ENCODE measurements at places on chromosomes 12 and 14.
A peak's percentile ranks its signal among the peaks of the same experiment; 100 is the strongest.

GRCh38 chr14:67426983-67427606 lies 15.1 kb upstream of the PLEK2 start:
- peak; percentile 66 for DNase-seq

GRCh38 chr12:48424644-48425043 lies 47.7 kb upstream of the ANP32D start:
- DNase-seq = no peak

- no peak for DNase-seq
These were observed 195.9 kb upstream of the FBXO33 start for GRCh38 chr14:39628087-39628486.

DNA sequence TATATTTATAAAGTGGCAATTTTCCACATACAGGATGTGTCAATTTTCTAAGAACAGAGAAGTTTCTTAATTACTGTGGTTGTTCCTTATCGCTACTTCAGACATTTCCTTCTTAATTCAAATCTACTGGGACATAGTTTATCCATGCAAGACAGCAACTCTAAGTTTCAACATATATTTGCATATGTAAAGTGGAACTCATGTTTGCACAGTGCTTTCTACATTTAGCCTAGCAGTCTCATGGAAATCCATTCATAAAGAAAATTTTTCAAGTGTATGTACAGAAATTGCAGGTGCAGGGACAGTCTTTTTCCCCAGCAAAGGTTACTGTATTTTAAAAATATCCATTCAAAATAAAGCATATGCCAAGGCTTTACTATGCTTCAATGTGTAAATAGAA lies 956.7 kb upstream of the SEL1L start:
- no peak for DNase-seq

- no peak for DNase-seq
These were observed 57.6 kb upstream of the ATP2B1 start for GRCh38 chr12:89765959-89766824.

GRCh38 chr14:90050271-90050670 lies 11.5 kb upstream of the KCNK13 start:
- DNase-seq = no peak

GRCh38 chr14:79040790-79041189 lies 870.6 kb downstream of the NRXN3 start:
- DNase-seq = no peak

- no peak for DNase-seq
These were observed 64.8 kb downstream of the CACNA1C start for GRCh38 chr12:2117541-2117940.

DNA sequence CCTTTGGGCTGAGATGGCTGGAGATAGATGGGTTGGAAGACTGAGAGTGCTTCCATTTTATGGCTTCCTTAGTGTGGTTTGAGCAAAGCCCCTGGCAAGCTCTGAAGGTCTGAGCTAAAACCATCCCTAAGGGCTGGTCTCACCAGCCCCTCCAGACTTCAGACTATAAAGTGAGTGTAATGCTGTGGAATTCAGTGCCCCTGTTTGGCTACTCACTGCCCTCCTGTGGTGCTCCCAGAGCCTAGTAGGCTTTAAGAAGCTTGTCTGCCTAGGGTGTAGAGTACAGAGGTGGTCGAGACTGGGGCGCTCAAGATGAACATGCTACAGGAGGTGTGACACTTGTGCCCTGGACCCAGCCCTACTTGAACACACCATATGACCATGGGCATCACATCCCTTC lies 246.7 kb upstream of the FKBP4 start:
- no peak for DNase-seq

DNA sequence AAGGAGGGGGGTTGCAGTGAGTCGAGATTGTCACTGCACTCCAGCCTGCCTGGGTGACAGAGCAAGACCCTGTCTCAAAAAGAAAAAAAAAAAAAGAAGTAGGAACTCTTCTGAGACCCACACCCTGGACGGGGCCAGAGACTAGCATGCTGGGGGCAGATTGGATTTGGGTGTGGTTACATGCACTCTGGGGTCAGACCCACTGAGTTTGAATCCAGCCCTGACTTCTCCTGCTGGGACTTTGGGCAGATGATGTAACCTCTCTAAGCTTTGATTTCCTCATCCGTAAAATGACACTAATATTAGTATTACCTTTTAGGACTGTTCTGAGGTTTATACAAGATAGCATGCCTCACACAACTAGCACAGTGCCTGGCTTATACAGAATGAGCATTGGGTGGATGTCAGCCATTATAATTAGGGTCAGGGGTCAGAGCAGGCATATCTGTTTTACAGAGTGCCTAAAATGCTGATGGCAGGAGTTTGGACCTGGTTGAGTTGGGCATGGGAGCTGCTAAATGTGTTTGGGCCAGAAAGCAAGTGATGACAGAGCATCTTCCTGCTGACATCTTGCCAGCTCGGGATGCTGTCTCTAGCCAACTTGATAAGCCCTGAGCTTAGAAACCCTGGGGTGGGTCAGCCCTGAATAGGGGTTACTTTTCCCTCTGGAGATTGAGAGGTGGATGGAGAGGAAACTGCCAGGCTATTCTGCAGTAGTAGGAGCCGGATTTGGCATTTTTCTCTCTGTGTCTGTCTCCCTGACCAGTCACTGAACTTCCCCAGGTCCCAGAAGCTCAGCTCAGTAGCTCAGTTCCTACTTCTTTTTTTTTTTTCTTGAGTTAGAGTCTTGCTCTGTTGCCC lies 15.5 kb downstream of the TPCN1 start:
- no peak for DNase-seq

GRCh38 chr14:93033983-93034670 lies 81.6 kb downstream of the ITPK1 start:
- DNase-seq = no peak

- DNase-seq = no peak
These were observed 9.1 kb upstream of the MGAT4C start for GRCh38 chr12:86265329-86265695.

DNA sequence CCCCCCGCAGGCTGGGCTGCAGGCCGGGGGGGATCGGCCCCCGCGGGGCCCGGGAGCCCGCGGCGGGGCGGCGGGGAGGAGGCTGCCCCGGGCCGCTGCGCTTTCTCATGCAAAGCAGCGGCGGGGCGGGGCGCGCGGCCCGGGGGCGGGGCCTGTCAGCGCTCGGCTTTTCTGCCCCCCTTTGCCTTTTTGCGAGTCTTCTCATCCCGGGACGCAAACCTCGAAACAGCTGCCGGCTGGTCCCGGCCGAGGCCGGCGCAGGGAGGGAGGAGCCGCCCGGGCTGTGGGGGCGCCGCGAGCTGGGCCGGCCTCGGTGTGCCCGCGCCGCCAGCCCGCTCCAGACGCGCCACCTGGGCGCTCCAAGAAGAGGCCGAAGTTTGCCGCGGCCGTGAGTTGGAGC lies at the start of gene FZD10:
Gene FZD10 (plus strand): TSS at position 198 of the 400 bp plus-strand sequence. CDS start 479 bp downstream, outside the sequence.
- DNase-seq = no peak

- peak; percentile 25 for DNase-seq
These were observed 184.7 kb upstream of the DCN start for GRCh38 chr12:91367234-91367849.

DNA sequence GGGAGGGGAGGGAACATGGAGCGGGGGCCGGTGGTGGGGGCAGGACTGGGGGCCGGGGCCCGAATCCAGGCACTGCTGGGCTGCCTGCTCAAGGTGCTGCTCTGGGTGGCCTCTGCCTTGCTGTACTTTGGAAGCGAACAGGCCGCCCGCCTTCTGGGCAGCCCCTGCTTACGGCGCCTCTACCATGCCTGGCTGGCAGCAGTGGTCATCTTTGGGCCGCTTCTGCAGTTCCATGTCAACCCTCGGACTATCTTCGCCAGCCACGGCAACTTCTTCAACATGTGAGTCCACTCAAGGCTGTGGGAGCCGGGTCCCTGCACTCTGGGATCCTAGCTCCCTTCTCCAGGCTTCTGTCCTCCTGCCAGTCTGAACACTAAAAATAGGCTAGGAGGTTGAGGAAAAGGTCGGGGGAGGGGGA lies 1.1 kb downstream of the FITM1 start:
- DNase-seq = no peak

DNA sequence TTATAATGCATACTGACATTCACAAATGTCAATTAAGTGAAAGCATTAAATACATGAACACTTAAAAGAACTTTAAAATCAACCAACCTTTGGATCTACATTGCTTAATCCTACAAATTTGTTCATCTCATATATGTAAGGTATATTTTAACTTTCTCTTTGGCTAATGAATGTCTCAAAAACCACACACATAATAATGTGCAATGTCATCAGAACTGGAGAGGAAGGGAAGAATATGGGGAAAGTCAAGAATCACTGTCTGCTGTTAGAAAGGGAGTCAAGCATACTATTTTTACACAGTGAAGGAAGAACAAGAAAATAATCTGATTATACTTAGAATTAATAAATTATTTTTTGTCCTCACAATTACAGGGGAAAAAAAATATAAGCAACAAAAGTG lies 4.9 kb downstream of the GMFB start:
- DNase-seq = no peak

DNA sequence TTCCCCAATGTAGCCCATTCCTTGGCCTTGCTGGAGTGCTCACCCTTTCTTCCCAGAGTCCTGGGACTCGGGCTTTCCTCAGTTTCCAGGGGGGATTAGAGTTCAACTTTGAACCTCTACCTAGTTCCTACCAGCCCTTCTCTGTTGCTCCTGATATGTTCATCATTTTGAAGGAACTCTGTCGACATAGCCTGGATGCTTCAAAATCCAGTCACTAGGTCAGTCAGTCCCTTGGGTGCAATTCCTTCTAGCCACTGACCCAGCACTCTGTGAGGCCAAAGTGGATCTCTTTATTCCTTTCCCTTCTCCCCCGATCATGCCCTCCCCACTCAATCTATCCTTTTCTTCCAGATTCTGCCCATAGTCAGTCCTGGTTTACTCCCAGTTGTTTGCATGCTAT lies 72.3 kb upstream of the TMCC3 start:
- DNase-seq = no peak

DNA sequence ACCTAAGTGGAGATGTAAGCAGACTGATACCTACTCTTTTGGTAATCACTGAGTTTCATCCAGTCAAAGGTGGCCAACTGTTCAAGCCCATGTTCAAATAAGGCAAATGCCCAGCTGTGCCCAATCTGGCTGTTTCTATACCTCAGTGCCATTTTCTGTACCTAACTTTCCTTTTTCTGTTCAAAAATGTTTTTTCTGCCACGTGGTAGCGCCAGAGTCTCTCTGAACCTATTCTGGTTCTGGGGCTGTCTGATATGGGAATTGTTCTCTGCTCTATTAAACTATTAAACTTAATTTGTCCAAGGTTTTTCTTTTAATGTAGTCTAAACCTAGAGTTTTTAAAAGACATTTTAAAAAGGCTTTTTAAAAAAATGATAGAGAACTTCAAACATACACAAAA lies 391.2 kb downstream of the NOVA1 start:
- no peak for DNase-seq

DNA sequence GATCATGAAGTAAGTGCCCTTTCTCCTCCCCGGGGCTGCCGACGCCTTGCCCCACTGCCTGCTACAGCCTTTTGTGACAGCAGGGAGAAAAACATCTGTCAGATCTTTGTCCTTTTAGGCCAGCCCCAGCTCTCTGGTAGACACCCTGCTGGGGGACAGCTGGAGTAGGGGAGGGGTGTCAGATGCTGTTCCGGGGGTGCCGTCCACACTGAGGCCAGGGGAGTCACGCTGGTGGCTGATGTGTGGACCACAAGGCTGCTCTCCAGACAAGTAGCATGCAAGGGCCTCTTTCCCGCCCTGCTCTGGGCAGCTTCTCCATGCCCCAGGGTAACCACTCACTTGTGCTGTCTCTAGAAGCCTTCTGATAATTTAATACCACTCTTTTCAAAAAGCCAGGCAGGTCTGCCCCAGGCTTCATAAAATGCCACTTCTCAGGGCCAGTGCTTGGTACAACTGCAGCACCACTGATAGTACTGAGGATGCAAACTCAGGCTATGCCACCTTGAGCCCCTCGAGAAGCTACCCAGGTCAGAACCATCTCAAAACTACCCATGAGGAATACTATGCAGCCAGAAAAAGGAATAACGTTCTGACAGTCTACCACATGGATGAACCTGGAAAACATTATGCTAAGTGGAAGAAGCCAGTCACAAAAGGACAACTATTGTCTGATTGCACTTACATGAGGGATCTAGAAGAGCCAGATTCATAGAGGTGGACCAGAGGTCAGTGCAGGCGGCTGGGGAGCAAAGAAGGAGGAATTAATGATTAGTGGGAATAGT lies 66.0 kb upstream of the RIN3 start:
- DNase-seq = no peak

DNA sequence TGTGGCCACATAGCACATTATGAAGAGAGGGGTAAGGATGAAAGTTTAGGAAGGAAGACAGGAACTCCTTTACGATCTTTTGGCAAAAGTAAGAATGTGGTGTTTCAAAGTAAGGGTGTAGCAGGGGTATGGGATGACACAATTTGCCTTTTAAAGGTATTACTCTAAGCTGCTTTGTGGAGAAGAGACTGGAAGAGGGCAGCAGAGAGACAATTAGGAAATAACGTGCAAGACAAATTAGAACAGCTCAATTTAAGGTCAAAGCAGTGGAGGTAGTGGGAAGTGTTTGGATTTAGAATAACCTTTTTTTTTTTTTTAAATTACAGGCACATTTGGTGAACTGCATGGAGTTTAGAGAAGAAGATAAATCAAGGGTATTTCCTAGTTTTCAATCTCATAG lies 342.6 kb downstream of the NOVA1 start:
- peak; percentile 6 for DNase-seq

DNA sequence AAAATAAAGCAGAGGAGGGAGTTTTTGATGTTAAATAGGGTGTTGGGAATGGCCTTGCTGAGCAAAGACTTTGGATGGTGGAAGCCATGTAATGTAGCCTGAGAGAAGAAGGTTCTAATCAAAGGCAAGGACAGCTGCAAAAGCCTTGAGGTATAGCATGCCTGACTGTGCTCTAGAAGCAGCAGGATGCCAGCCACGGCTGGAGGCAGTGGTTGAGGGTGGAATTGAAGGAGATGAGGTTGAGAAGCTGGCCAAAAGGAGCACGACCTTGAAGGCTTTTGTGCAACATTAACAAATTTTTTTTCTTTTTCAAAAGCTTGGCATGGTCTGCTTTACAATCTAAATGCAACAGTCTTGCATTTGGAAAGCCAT lies 42.3 kb upstream of the CSRP2 start:
- DNase-seq = no peak

- no peak for DNase-seq
These were observed 49.2 kb upstream of the PNMA1 start for GRCh38 chr14:73763396-73763795.

DNA sequence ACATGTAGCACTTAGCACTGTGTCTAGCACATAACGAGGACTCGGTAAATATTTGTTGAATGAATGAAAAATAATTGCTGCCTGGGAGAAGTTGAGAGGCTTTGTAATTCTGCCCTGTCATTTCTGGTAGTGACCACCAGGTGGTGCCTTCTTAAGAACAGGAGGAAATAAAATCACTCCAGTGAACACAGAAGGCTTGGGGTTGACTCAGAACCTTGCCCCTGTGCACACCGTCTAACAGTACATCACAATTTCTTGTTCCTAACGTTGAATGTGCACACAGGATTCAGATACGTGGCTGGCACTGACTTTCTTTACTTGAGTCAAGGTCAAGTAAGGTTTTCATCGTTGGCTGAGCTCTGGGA lies 91.8 kb downstream of the RGS6 start:
- DNase-seq = peak; percentile 17

DNA sequence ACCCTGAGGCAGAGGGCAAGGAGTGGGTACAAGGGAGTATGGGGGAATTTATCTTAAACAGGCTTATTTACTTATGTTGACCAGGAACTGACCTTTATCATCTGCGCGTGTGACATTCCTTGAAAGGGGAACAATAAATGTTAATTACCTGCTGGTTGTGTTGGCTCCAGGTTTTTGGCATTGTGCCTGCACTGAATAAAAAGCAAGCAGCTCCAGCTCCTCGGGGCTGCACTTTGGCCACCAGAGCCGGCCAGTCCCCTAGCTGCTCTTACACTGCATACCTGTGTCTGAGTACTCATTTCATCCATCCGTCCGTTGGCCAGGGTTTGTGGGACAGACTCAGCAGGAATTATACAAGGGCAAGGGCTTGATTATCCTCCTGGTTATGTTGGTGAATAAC lies 68.8 kb upstream of the GTF2A1 start:
- no peak for DNase-seq
